ENCODE measurements at places on chromosomes 13 and 19.
A peak's percentile ranks its signal among the peaks of the same experiment; 100 is the strongest.

DNA sequence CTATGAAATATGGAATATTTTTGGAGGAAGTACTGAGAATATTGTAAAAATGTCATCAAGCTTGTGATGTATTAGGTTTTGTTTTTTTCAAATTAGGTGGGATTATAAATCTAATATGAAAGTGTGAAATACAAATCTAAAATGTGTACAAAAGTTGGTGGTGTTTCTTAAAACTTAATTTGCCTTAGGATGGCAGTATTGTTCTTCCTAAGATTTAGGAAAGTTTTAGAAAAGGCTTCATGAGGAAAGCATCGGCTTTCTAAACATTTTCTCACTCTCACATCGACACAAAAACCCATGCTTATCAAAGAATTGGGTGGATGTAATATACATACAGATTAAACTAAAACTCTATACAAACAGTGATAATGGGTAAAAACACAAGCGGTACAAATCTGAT is 972.0 kb upstream of the PCDH20 start:
- DNase-seq, result no peak

DNA sequence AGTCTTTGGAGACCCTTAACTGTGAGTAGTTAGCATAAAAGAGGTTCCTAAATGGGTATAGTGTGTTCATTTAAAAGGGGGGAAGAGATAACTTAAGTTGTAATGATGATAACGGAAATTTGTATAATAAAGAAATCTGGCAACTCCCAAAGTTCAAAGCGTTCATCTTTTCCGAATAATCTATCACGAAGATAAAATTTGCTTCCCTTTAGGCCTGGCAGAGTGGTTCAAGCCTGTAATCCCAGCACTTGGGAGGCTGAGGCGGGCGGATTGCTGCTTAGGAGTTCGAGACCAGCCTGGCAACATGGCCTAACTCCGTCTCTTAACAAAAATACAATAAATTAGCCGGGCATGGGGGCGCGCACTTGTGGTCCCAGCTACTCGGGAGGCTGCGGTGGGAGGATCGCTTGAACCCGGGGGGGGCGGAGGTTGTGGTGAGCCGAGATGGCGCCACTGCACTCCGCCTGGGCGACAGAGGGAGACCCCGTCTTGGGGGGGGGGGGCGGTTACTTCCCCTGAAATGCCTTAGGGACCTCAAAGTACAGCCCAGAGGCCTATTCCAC is 934 bp downstream of the N4BP2L2 start:
- DNase-seq, result peak; percentile 43

GRCh38 chr13:80571346-80572307 is 230.7 kb upstream of the SPRY2 start:
- DNase-seq, result no peak

DNA sequence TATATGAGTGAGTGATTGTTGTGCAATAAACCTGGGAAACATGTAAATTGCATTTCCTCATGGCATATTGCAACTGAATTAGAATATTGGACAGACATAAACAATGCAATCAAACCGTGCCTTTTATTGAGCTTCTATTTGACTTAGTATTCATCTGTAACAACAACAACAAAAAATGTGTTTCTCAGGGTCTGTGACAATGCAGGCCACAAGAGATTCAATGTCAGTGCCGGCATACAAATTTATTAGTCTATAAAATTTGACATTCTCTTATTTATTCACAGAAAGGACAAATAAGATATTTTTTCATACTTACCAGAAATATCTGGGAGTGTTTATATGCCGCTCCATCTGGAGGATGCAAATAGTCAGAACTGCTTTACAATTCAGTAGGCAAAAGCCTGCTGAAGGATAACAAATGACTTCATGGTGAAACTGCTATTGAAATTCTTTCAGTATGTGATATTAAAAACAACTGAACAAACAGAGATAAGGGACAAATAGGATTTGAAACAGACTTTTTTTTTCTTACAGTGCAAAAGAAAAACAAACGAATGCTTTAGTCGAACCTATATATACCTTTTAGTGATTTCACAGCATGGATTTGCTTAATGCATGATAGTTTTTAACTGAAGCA is 77.2 kb downstream of the DACH1 start:
- DNase-seq, result no peak

- no peak for DNase-seq
Observed at GRCh38 chr13:75762955-75763354, 126.8 kb downstream of the LMO7 start.

GRCh38 chr19:8478598-8478997 is 23.8 kb downstream of the PRAM1 start:
- DNase-seq, result no peak

GRCh38 chr13:40002016-40002415 is 346.6 kb downstream of the COG6 start:
- DNase-seq, result no peak

DNA sequence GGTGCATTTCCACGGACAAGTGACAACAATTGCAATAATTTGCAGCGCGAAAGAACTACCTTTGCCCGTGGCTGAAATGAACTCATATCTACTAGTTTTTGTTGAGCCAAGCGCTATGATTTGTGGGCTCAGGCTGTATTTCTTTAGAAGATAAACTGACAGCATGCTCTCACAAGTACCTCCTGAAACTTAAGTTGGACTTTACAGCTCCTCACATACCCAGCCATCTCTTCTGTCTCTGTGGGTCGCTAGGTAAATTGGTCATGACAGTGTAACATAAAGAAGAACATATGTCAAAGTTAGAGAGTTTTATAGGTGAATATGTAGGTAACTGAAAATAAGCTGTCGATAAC is 839 bp downstream of the COG6 start:
- no peak for DNase-seq

GRCh38 chr13:45718992-45719391 is 16.9 kb downstream of the CBY2 start:
- no peak for DNase-seq

DNA sequence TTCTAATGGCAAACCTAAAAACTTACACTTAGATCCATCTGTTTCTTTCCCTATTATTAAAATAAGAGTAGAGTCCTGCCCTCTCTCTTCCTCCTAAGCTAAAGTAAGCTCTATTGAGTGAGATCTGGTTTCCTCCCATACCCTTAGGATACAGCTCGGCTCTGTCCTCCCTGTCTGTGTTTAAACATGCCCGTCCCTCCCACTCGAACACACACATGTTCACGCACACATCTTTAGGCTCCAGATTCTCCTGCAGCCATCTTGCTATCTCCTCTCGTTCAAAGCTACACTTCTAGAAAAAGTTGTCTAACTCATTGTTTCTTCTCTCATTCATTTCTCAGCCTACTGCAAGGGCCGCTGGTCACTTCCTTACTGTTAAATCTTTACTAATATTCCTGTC is 15.1 kb upstream of the CEBPG start:
- no peak for DNase-seq

DNA sequence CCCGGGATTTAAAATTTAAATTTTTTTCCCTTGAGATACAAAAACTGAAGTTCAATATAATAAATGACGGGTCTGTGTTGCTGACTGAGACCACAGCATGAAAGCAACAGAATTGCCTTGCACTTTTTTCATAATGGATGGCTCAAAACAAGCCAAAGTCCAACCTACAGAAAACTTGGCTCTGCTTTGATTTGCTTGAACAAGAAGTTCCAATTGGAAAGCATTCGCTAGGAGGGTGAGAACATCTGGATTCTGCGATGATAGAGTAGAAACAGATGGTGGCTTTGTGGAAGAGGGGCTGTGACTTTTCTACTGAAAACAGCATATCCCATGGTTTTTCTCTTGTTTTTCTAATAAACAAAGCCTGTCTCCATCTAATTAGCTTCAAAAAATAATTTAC is 46.4 kb downstream of the THSD1 start:
- DNase-seq, result no peak

DNA sequence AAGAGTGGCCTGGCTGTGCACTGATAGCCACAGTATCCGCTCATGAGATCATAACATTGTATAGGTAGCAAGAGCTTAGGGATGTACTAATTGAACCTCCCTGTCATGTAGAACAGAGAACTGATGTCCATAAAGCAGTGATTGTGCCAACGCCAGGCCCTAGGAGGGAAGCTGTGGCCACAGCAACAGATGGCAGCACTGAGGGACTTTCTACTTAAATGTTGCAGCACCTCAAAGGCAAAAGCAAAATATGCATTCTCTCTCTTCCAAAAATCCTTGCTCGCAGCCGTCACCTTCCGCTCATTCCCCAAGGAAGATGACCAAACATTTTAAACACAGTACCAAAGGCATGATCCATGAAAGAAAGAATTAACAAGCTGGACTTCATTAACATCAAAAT is 32.3 kb downstream of the COL4A1 start:
- DNase-seq, result no peak

- DNase-seq, result no peak
Observed at GRCh38 chr19:48676487-48676886, 3.7 kb upstream of the NTN5 start.

GRCh38 chr13:25253702-25254101 is 33.6 kb downstream of the MTMR6 start:
- no peak for DNase-seq

- DNase-seq, result no peak
Observed at GRCh38 chr13:38399535-38399934, 49.9 kb downstream of the UFM1 start.

Data from adrenal gland (tissue), 19 donors.